ENCODE measurements at places on chromosomes 5 and 9.
A peak's percentile ranks its signal among the peaks of the same experiment; 100 is the strongest.

- no peak for DNase-seq
Measured at GRCh38 chr5:79666758-79667157, 22.9 kb upstream of the CMYA5 start.

- DNase-seq: no peak
Measured at GRCh38 chr5:118405650-118406061, 582.7 kb downstream of the DTWD2 start.

- DNase-seq: peak; percentile 83
Measured at GRCh38 chr9:36873247-36873875, 160.7 kb downstream of the PAX5 start.

- DNase-seq: no peak
Measured at GRCh38 chr5:162817364-162817763, 620.0 kb upstream of the CCNG1 start.

DNA sequence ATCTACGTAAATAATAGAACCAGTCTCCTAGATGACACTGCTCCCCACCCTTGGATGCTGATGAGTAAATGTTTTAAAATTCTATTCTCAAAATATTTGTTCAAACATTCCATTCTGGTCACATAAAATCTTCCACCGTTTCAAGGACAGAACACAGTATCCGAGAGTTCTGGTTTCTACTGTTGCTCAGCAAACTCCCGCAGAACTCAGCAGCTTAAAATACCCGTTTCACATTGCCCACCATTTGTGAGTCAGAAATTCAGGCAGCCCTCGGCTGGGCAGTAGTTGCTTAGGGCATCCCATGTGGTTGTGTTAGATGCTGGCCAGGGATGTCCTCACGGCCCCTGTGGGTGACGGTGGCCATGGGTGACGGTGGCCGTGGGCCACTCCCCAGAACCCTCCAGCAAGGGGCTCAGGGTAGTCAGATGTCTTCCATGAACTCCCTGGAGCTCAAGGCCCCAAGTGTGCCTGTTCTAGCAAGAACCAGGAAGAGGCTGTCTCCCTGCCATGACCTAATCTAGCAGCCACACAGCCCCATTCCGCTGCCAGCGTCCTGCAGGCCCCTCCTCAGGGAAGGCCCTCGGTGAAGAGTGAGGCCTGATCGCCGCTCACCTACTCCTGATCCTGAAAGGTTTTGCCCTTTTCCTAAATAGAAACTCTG is 17.4 kb downstream of the MGAT1 start:
- DNase-seq: no peak

GRCh38 chr5:95856501-95856981 is 34.0 kb upstream of the GLRX start:
- DNase-seq: no peak

- DNase-seq: no peak
Measured at GRCh38 chr5:36644727-36645126, 38.3 kb downstream of the SLC1A3 start.

DNA sequence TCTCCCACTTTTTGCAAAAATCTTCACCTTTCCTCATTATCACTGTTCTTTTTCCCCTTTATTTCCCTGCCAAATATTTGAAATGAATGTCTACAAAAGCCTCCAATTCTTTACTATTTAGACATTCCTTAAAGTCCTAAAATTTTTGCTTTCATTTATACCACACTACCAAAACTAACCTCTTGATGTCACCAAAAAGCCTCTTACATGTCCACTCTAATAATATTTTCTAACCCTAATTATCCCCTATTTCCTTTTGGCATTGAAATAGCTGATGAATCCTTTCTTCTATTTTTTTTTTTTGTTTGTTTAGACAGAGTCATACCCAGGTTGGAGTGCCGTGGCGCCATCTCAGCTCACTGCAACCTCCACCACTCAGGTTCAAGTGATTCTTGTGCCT is 32.3 kb upstream of the NRG2 start:
- DNase-seq: no peak

DNA sequence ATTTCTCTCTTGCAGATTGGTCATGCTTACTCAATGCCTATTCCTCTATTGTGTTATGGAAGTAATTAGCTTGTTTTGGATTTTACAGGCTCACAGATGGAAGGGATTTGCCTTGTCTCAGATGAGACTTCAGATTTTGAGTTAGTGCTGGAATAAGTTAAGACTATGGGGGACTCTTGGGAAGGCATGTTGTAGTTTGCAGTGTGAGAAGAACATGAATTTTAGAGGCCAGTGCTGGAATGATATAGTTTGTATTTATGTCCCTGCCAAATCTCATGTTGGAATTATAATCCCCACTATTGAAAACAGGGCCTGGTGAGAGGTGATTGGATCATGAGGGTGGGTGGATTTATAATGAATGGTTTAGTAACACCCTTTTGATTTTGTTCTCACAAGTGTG is 6.1 kb upstream of the TUSC1 start:
- DNase-seq: no peak

- no peak for DNase-seq
Measured at GRCh38 chr9:129232839-129233591, 55.0 kb upstream of the IER5L start.

DNA sequence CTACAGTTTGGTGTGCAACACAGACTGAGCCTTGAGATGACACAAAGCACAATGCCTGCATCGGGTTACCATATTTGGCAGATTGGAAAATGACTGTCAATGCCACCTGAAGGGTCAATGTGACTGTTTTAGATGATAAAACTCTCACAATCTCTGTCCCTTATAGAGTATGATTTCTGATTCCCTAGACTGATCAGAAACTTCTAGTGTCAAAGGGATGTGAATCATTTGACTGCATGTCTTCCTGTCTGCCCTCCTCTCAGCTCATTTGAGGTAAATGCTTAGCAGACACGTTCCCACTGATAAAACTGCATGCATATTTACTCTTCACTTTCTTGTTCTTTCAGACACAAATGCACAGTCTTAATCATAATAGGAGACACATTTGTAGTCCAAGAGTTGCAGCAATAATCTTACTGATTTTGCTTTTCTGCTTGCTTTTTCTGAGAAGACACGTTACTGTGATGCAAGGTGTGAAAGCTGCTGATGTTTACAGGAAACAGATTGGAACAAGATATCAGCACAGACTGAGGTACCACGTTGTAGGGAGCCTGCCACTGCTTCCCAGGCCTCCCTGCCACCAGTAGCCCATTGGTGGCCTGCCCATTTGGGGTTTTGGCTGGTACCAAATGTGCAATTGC is 77.8 kb downstream of the GCNT4 start:
- peak; percentile 52 for DNase-seq

Data from stimulated activated effector memory CD8-positive, alpha-beta T cell treated with anti-CD3 and anti-CD28 coated beads, Interleukin-12 subunit alpha, Interleukin-12 subunit beta, amount 100 ng/mL, for 72 hours (primary cell).